Nucleus accumbens (tissue), 56 donors: ENCODE measurements at places on chromosomes 3 and 15.

GRCh38 chr15:35460616-35461015 lies 85.3 kb downstream of the DPH6 start:
- DNase-seq, result no peak

GRCh38 chr3:107657971-107658370 lies 135.2 kb downstream of the BBX start:
- DNase-seq, result no peak

DNA sequence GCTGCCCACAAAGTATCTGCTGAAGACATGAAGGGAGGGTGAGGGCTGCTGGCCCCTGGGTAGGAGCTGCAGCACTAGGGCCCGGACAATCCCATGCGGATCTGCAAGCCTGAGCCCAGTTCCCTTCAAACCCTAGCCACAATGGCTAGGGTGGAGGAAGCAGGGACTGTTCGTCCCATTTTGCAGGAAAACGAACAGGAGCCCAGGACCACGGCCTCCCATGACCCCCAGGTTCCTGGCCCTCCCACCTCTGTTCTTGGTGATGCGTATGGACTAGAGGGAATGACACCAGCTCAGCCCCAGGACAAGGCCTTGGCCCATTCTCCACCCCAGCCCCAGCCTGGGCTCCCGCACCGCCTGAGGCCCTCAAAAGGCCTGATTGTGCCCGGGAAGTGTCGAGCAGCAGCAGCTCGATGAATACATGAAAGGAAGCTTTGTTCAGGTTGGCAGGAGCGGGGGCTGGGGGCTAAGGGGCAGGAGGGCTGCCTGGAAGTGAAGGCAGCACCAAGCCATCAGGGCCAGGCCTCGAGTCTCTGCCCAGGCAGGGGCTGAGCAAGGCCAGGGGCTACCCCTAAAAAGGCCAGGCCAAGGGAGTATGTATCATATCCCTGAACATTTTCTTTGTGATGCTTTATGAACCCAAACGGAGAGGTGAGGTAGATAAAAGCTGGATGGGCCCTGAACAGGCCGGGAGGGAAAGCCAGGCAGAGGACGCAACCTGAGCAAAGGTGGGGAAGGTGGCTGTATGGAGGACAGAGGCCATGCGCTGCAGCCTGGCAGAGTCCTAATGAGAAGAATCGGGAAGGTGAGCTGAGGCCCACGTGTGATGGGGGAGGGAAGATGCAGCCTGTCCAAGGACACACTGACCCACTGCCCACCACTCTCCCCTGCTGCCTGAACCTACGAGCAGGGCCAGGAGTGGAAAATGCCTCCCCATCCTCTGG lies 12.2 kb downstream of the SEMA7A start:
- DNase-seq, result peak; percentile 92

DNA sequence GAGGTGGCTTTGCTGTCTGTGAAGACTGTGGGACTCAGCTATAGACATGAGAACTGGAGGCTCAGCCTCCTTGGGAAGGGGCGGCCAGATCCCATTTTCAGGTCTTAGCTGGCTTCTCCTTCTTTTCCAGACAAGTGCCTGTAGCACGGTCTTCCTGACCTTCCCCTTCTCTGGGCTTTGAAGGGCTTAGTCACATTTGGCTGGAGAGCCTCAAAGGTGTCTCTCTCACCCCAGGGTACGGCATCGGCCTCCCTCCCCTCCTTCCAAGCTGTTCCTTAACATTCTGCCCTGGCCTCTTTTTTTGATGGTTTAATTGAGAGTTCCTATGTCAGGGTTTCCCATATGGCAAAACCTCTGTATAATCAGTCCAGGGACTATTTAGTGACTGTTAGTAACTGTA lies 242.7 kb downstream of the THSD4 start:
- no peak for DNase-seq

GRCh38 chr3:142337994-142338393 lies 109.8 kb downstream of the XRN1 start:
- no peak for DNase-seq

DNA sequence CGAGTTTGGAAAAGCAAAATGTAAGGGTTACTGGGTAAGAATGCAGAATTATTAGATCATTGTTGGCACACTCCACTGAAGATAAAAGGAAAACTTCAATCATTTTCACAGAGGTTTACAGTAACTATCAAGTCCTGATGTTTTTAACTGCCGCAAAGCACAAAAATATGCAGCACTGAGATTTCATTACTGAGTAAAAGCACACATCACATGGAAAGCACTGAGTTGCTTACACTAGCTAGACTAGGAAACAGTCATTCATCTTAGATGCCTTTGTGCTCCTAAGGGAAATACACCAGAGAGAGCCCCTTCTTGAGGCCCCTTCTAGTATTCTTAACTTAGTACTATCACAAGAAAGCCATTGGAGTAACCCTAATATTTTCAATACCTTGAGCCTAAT lies 11.8 kb upstream of the P2RY1 start:
- DNase-seq, result no peak

GRCh38 chr3:167940241-167940640 lies 155.5 kb downstream of the GOLIM4 start:
- no peak for DNase-seq

DNA sequence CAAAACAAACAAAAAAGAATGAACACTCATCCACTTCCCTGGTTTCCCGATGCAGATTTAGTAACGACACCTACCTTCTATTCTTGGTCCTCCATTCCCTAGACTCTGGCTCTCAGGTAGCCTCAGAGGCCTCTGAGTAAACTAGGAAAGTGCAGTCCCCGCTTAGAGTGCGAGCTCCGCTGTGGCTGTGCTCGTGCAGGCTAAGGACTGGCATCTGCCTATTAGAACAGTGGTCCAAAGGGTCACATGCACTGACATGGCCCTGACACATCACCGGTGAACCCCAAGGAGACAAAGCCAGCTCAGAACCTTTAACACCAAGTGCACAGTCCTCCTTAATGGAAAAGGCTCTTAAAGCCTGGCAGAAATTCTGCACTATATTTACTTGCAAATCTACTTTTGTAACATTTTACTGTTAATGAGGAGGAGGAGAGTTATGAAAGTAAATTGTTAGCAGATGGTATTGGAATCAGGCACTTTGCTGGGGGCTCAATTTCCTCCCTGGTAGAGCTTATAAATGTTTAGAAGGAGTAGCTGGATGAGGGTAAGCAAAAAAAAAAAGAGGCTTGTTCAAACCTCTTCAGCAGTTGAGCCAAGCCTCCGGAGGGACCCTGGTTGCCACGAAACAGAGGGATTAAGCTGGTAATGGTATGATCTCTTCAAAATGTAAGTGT lies 31.1 kb downstream of the VGLL4 start:
- DNase-seq, result no peak

GRCh38 chr15:71800835-71801745 lies 9.3 kb upstream of the NR2E3 start:
- no peak for DNase-seq

GRCh38 chr3:183449391-183449790 lies 21.0 kb upstream of the MCF2L2 start:
- DNase-seq, result peak; percentile 2

DNA sequence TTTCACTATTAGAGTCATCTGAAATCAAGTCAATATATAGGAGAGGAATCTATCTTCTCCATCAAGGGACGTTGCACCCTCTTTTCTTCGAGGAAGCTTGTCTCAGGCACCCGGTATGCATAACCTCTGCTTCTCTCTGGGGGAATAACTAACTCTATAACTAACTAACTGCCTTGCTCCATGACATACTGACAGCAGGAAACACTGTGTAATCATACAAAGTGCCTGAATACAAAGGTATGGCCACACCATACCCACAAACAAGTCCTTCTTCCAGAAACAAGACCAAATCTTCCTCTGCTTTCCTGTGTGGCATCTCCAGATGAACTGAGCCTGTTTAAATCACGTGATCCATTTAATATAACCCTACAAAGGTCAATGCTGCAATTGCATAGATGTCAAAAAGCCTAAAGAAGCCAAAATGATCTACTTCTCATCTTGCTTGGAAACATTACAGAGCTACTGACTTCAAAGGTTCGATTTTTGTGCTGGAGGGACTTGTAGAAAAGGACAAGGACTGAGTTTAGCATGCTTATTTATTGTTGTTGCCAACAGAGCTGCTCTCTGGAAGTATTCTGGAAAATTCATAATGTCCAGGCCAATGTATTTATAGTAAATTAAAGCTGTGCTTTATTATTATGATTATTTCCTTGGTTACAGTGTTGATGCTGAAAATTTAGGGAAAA lies 380.5 kb downstream of the FOXP1 start:
- DNase-seq, result no peak

GRCh38 chr15:28078191-28078719 lies 20.9 kb downstream of the OCA2 start:
- DNase-seq, result no peak

DNA sequence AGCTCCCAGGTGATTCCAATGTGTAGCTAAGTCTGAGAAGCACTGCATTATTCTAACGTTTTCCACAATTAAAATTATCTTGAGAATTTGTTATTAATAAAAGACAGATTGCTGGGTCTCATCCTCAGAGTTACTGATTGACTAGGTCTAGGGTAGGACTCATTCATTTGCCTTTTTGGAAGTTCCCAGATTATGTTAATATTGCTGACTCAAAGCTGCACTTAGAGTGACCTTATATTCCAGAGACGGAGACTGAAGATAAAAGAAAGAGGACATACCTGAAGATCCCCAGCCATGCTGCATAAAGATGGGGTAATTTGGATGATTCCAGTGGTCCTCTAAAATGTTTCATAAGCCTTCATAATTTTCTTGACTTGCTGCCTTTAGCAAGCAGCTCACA lies 81.8 kb downstream of the PLSCR2 start:
- no peak for DNase-seq

DNA sequence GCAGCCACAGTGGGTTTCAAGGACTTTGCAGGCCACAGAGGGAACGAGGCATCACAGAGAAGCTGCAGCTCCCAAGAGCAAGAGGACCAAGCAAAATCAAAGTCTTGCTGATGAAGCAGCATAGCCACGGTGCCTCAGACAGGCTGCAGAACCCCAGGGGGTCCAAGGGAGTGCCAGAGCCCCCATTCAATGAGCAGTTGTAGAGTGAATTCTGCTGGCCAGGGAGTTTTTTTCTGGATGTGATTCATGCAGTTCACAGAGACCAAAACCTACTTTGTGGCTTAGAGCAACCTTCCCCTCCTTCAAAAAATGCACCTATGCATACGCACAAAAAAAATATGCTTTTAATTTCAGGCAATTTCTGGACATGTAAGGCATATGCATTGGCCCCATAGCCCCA lies 409.0 kb downstream of the VPS13C start:
- DNase-seq, result no peak

DNA sequence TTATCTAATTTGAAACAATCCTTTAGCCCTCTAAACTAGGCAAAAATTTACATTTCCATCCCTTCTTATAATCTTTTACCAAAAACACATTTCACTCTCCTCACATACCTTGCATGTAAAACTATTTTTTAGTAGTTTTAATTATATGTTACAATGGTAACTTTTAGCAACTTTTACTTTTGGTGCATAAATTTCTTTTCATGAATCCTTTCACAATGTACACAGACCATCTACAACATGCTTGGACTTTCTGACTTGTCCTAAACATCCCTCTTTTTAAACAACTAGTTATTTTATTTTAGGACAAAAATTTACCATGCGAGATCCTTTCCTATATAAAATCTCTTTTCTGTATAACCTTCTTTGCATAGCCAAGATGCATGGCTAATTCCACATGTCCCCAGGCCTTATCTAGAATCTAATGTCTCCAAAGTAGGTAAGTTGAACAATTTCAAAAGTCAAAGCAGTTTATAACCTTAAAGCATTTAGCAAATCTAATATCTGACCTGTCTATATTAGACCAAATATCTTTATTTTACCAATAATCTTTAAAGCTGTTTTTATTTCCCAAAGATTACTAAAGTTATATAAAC lies 14.4 kb upstream of the ALDH1L1 start:
- DNase-seq, result no peak

- peak; percentile 52 for DNase-seq
Observed at GRCh38 chr3:58630076-58630709, 36.4 kb downstream of the FAM3D start.

- DNase-seq, result no peak
Observed at GRCh38 chr15:88191812-88192165, 64.8 kb downstream of the NTRK3 start.

DNA sequence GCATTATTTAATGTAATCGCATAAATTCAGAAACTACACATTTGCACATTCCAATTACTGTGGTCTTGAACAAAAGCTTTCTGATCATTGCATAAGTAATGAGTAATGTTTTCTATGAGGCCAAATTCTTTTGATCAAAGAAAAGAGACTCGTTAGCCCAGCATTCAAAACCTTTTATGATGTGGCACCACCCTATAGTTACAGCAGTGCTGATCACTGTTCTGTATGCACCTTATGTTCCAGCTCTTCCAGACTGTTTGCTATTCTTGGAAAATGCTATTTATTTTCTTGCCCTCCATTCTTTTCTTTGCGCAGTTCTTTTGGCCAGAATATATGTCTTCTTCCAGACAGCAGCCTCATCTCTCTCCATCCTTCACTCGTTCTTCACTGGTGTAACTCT lies 42.3 kb downstream of the MAP3K13 start:
- no peak for DNase-seq

DNA sequence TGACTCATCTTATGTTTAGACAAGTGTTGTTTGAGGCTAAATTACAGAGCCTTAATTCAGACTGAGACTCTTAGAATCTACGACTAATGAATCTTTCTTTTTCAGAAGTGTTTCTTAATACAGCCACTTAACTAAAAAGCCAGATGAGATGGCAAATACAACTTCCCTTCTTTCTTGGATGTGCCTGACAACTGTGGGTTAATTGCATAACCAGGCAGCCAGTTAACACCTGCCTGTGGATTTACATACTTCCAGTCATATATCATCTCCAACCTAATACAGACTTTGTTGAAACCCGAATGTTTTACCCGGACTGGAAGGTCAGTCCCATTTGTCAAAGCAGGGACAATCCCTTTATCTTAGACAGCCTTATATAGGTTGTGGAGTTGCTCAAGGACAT lies 297.6 kb downstream of the VPS13C start:
- DNase-seq, result no peak

GRCh38 chr15:41251411-41251810 lies 20.3 kb downstream of the CHP1 start:
- no peak for DNase-seq

- DNase-seq, result no peak
Observed at GRCh38 chr3:9211155-9211950, 38.1 kb downstream of the SRGAP3 start.

- DNase-seq, result no peak
Observed at GRCh38 chr15:101138913-101139880, 112.7 kb downstream of the CHSY1 start.

- DNase-seq, result no peak
Observed at GRCh38 chr3:33447958-33448357, 7.8 kb upstream of the UBP1 start.

DNA sequence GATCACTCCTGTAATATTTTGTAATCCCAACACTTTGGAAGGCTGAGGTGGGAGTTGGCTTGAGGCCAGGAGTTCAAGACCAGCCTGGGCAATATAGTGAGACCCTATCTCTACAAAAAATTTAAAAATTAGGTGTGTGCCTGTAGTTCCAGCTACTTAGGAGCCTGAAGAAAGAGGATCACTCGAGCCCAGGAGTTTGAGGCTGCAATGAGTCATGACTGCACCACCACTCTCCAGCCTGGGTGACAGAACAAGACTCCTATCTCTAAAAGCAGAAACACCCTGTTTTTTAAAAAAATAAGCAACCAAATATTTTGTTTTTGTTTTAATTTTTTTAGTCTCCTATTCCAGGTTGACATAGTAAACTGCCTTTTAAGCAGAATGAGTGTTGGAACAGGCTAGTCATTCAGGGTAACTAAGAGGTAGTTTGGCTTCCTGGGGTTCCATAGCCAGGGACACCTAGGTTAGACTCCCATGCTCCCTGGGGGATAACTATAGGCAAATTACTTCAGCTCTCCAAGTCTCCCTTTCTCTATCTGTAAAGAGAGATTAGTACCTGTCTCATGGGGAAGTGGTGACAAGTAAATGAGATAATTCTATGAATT lies 114.6 kb upstream of the C15orf61 start:
- no peak for DNase-seq

GRCh38 chr3:34065901-34066300 lies 267.5 kb downstream of the PDCD6IP start:
- no peak for DNase-seq
